CD4-positive, alpha-beta T cell treated with Interleukin-4 for 4 hours (primary cell): ENCODE measurements at places on chromosomes 11 and 22.

GRCh38 chr11:81255895-81256294 lies 1477.8 kb downstream of the FAM181B start:
- DNase-seq = no peak

GRCh38 chr11:38156495-38157146 lies 1558.6 kb upstream of the RAG2 start:
- DNase-seq = no peak

- no peak for DNase-seq
These were observed 52.6 kb downstream of the ABTB2 start for GRCh38 chr11:34305193-34305592.

- no peak for DNase-seq
These were observed 79.1 kb downstream of the CDKN1C start for GRCh38 chr11:2806351-2807024.

GRCh38 chr11:69301455-69302401 lies 7.8 kb downstream of the MYEOV start:
- DNase-seq = no peak

GRCh38 chr11:131896978-131897615 lies 526.7 kb downstream of the NTM start:
- no peak for DNase-seq
